ENCODE measurements at places on chromosomes 13 and 19.

DNA sequence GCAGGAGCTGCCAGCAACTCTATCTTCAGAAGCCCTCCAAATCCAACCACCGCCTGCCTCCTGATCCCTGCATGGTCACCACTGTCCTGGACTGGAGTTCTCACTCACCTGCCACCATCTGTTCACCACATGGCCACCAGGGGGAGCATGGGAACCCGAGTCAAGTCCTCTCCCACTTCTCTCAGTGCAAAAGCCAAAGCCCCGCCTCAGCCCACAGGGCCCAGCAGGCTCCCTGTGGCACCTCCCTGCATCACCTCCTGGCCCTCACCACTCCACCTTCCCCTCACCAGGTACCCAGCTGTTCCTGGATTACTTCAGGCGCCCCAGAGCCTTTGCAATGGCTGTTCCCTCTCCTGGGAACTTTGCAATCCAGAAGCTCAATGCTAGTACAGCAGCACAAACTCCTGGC is 5.3 kb downstream of the DHPS start:
- peak; percentile 84 for DNase-seq

GRCh38 chr13:112635323-112635722 is 47.4 kb upstream of the TUBGCP3 start:
- no peak for DNase-seq

DNA sequence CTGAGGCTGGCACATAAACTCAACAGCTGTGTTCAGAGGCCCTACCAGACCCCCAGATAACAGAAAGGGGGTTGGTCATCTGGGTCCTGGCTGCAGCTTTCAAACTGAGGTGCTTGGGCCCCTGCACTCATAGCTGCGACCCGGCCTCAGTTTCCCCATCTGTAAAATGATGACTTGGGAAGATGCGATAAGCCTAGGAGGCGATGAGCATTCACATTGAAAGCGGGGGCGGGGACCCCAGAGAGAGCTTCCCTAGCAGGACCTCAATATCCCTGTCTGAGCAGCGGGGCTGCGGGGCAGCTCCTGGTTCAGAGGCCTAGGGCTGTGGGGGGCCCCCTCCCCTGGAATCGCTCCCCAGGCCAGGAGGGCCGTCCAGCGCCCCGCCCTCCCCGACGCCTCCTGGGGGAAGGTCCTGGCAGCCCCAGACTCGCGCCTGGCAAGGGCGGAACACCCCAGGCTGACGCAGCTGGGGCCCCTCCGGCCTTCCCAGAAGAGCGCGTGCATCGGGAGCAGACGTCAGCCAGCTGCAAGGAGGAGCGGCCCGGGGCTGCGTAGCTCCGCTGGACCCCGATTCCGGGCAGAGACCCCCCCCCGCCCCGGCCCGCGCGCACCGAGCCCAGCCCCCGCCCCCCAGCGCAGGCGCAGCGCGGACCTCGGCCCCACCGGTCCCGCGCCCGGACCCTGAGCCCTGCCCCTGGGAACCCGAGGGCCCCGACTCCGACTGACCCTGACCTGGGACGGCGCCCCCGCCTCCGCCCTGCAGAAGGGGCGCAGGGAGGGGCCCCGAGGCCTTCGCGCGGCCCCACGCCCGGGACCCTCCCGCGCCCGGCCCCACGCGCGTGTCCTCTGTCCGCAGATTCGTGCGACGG is 3.5 kb downstream of the FSTL3 start:
- peak; percentile 75 for DNase-seq

DNA sequence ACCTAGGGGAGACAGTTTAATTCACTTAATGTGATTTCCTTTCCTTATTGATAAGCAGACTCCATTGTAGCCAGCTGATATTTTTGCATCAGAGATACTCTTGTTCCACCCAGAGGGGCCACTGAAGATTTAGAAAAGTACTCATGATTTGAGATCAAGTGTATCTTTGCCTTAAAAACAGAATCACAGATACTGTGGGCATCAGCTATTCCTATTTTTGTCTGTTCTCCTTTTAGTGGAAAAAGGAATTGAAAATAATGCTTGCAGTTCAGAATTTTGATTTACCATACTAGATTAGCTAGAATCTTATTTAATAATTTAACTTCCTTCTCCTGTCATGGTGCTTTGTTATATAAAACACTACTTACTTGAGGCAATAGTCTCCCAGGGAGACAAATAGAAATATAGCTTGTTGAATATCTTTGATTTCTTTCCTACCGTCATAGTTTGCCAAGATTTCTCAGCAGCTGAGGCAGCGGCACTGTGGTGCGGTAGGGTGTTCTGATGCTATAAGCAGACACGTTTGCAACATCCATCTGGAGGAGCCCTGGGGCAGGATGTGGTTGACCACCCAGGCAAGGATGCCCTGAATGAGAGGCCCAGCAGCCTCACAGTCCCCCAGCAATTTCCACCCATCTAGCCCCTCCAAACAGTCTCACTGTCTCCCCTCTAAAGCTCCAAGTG is 47.0 kb upstream of the RAP2A start:
- DNase-seq = no peak

- no peak for DNase-seq
Observed at GRCh38 chr13:73585236-73585635, 526.4 kb downstream of the KLF5 start.

GRCh38 chr13:97849305-97849704 is 104.2 kb upstream of the IPO5 start:
- DNase-seq = no peak

GRCh38 chr13:97003071-97003470 is 8.8 kb upstream of the OXGR1 start:
- no peak for DNase-seq
